ENCODE measurements at places on chromosomes 5 and 9.

GRCh38 chr5:5649641-5650040 lies 227.2 kb downstream of the ICE1 start:
- no peak for DNase-seq

DNA sequence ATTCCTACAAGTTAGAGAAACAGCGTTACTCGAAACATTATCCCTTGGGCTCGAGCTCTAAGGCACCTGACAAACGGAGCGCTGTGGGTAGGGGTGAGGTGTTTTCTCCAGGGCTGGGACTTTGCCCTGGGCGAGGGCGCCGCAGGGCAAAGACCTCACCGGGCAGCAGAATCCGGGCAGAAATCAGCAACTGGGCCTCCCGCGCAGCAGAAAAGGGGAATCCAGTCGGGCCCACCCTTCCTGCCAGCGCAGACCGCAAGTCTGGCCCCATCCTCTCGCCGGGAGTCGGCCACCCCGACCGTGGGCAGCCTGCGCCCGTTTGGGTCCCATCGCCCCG lies 430 bp upstream of the MSH3 start:
- DNase-seq: no peak

DNA sequence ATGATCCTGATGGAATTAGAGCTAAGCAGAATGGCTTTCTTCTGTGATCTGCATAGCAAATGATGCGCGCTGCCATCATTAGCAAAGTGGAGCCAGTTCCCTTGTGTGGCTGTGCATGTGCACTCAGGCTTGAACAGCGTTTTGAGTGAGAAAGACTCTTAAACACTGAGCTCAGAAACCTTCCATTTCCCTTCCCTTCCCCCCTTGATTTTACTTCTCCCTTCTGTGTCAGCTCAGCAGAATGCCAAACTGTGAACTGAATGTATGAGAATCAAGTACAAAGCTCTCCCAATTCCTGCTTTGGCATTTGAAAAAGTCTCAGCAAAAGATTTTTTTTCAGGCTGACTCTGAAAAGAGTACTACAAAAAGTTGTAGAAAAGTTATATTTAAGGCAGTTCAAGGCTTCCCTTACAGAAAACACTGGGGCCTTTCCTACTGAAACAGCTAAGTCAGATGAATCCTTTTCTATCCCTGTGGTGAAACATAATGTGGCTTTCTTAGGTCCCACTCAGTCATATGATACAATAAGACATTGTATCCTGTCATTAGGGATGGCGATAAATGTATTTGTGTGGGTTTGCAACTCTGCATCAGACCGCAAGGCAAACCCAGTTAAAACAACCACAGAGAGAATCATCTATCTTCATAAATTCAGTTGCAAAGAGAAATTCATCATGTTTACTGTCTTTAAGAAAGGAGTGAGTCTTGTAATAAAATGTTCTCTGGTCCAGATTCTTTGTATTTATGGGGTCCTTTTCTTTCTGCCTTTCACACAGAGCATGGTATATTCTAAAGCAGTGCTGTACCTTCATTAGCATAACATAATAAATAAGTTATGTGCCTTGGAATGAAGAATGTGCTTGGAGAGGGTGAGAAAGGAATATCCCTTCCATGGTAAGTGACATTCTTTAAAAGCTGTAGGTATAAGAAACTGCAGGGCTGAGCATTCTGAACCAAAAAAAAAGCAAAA lies 222.6 kb downstream of the CAAP1 start:
- no peak for DNase-seq

DNA sequence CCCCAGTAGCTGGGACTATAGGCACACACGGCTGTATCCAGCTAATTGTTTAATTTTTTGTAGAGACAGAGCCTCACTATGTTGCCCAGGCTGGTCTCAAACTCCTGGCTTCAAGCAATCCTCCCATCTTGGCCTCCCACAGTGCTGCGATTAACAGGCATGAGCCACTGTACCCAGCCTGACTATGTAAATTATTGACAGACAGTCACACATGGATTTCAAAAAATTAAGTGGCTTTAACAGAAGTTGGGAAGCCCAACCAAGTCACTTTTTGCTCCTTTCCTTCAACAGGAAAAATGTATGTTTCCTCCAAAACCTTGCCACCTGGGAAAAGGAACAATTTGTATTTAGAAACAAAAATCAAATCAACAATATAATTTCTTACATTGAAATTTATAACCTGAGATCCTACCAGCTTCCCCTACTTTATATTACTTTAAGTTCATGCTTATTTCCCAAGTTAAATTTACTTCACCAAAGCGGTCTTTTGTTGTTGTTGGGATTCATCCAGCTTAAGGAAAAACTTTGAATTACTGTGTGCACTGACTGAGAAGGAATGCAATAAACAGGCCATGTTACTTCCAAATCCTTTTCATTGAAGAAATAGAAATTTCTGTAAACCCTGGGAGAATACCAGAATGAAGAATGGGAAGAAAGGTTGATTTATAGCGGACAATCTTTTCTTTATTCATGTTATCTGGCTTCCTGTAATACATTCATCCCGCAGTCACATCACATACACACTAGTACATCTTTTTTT lies 8.6 kb downstream of the PCA3 start:
- no peak for DNase-seq

DNA sequence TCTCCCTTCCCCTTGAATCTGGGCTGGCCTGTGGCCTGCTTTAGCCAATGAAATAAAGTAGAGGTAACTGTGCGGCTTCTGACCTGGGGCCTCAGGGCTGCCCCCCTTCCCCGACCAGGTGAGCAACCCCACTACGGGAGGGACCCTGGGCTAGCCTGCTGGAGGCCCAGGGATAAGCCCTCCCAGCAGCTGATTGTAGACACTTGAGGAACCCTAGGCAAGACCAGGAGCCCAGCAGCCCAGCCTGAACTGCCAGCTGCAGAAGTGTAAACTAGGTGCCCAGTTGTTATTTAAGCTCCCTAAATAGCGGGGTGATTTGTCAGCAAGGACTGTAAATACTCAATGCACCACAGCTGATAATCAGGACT lies 41.3 kb downstream of the RAPGEF1 start:
- no peak for DNase-seq

GRCh38 chr9:81999806-82000205 lies 11.2 kb downstream of the SPATA31D1 start:
- DNase-seq: no peak

- no peak for DNase-seq
Observed at GRCh38 chr5:137894586-137894985, 5.3 kb downstream of the PKD2L2 start.

DNA sequence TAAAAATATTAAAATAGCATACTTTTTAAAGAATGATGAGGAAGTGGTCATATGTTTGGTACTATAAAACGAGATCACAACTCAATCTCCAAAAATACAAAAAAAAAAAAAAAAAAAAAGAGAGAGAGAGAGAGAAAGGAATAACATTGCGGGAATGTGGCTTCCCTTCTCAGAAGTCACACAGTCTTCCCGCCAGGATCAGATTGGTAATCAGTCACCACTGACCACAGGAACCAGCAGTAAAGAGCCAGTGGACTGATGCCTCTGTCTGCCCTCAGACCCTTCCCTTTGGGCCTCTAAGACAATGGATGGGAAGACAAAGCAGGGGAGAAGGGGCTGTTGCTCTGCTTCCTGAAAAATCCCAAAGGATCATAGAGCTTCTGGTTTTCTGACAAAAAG lies 104.9 kb downstream of the KLHL3 start:
- no peak for DNase-seq

GRCh38 chr5:148949841-148950470 lies 112.9 kb downstream of the SH3TC2 start:
- DNase-seq: no peak

DNA sequence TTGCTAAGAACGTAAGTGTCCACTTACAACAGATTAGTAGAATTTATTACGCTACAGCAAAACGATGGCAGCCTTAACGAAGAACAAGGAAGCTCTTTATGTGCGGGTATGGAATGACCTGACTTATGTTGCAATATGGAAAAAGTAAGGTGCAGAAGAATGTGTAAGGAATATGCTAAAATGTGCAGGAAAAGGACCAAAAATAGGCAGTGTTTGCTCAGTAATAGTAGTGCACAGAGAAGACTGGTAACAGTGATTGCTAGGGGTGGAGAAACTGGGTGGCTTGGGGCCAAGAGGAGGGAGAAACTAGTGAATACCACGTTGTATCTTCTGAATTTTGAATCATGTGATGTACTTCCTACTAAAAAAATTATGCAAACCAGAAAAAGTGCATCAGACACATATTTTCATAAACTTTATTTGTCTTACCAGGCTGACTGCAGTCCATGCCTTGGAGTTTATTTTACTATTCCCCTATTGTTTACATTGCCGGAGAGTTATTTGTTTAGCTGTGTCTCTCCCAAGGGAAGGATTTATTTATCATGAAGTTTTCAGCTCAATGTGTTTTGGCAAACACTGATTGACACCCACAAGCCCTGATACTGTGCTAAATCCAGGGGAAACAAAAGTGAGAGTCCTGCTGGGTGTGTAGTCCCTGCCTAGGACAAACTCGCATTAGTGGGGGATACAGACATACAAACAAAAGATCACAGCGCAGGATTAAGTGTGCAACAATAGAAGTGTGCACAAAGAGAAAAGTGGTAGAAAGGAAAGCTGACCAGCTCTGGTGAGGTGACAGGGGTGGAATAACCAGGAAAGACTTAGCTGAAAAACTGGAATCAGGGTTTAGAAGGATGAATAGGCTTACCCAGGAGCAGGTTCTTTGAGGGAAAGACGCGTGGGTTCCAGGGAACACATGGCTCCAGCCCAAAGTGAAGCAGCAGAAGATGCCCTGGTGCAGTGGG lies 34.0 kb upstream of the ZNF484 start:
- DNase-seq: no peak

DNA sequence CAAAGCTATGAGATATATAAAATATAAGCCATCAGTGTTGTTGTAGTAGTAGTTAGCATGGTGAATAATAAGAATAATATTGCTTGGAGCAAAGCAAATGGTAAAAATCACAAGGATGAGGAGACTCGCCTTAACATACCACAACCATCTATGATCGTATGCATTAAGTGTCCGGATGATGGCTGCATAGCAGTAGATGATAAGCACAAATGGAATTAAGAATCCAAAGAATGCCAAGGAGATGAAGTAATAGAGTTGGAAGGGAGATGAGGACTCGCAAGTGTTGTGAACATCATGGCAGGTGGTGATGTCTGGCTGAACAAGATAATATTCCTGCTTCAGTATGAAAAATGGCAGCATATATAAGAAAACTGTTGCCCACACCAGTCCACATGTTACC lies 5.5 kb downstream of the F2RL2 start:
- no peak for DNase-seq

DNA sequence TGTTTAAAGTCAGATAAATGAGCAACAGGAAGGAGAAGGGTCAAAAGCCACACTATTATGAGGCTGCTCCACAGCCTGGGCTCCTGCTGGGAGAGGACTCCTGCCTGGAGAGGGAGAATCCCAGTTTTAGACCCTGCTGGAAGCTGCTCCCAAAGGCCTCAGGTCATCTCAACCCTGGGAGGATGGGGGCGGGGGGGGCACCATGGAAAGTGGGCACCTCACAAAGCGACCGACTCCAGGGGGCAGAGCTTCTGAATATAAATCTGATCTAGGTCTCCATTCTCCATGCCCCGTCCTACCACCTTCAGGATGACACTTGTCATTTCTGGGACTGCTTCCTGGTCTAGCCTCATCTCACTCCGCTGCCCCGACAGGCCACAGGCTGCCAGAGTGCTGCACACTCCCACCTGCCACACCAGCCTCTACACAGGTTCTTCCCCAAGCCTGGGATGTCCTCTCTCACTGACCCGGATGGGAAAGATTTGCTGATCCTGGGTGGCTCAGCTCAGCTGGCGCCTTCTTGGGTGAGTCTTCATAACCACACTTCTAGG lies 183.4 kb downstream of the GAPVD1 start:
- no peak for DNase-seq

- DNase-seq: no peak
Observed at GRCh38 chr5:73369278-73369677, 79.3 kb downstream of the FOXD1 start.

DNA sequence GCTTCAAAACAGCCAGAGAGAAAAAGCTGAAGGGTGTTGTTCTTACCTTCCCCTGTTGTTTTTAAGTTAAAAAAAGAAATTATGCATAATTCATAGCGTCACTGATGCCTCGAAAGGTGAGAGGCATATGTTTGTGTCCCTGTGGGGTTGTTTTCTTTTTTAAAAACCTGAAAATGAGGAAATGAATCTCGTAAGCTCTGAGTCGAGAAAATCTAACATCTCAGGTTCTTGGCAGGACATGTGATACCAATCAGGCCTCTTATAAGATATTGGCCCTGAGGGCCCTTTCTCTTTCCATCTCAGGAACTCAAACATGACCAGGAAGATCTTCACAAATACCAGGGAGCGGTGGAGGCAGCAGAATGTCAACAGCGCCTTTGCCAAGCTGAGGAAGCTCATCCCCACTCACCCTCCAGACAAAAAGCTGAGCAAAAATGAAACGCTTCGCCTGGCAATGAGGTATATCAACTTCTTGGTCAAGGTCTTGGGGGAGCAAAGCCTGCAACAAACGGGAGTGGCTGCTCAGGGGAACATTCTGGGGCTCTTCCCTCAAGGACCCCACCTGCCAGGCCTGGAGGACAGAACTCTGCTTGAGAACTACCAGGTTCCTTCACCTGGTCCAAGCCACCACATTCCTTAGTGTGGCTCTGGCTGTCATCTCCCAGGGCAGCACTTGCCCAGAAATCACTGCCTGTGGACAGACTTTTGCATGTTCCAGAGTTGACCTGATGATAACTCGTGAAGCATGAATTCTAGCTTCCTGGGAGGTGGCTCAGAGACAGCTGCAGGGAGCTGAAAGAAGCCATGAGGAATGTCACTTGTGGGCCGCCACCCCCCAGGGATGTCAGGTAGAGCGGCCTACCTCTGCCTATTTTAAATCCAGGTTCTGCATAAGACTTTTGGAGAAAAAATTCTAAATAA lies at the start of gene TAL2:
Gene TAL2, plus strand, starts transcription at position 274 of the 921 bp plus-strand sequence. Its CDS starts 40 bp downstream, at position 314.
- DNase-seq: no peak

GRCh38 chr9:91770229-91770628 lies 179.8 kb downstream of the ROR2 start:
- no peak for DNase-seq

DNA sequence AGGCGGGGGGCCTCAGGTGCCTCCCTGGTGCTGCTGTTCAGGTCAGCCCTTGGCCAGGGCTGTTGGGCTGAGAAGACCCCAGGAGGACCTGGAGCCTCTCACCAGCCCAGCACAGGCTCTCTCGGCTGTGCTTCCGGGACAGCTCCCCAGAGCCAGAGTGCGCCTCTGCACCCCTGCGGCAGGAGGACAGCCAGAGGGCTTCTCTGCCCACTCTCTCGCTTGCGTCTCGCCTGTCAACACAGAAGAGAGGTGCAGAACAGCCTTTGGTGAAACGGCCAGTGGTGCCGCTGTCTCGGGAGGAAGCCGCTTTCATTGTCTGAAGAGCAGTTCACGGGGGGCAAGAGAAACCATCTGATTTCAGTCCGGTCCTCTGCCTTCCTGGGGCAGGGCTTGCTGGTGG lies 3.8 kb upstream of the NACC2 start:
- no peak for DNase-seq

GRCh38 chr5:109105631-109106267 lies 304.0 kb downstream of the PJA2 start:
- DNase-seq: no peak
